ENCODE measurements at places on chromosomes 3 and 15.

DNA sequence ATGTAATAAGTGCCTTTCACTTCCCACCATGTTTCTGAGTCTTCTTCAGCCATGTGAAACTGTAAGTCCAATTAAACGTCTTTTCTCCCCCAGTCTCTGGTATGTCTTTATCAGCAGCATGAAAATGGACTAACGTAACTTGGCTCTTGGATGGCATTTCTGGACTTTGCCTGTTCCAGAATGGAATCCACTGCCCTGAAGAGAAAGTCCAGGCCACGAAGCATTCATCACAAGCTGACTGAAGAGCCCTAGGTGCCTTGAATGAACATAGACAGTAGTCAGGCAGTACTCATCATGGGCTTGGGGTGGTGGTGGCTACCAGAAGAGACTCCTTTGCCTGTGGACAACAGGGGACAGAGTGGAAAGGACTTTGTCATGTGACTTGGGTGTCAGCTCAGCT, 1505.0 kb downstream of the SI start:
- no peak for DNase-seq

- DNase-seq: no peak
Observed at GRCh38 chr3:30623351-30623750, 16.9 kb downstream of the TGFBR2 start.

- DNase-seq: no peak
Observed at GRCh38 chr15:77871852-77872371, 205.6 kb downstream of the TBC1D2B start.

DNA sequence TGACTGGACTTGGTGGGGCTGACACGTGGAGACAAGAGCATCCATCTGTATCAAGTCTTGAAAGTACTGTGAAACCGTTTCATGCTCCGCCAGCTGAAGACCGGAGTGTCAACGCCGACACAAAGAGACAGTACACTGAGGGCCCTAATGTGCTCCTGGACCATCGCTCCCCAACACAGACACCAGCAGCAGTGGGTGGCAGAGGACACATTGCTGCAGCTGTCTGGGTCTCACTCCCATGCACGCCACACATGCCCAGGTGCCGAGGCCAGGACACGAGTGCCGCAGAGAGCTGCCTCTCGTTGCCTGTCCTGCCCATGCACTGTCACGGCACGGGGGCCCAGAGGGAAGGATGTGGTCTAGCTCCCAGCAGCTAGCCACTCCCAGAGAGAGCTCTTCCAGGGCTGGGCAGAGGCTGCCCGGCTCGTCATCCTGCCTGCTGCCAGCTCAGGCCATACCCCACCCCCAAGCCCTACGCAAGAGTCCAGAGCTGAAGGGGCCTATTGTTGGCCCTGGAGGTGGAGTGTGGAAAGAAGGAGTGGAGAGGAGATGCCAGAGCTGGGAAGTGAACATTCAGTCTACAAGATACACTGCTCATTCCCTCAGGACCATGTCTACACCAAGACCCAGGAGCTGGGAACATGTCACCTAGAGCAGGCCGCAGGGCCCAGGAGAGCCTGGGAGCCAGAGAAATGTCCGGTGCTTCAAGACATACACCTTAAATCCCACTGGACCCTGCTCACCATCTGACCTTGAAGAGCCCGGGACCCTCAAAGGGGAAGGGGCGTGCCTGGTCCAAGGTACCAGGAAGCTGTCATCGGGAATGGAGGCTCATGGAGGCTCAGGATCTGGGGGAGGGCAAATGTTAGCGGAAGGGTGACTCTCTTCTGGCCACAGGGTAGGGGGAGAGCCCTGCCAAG, 7.7 kb downstream of the TNK2 start:
- DNase-seq: peak; percentile 94

DNA sequence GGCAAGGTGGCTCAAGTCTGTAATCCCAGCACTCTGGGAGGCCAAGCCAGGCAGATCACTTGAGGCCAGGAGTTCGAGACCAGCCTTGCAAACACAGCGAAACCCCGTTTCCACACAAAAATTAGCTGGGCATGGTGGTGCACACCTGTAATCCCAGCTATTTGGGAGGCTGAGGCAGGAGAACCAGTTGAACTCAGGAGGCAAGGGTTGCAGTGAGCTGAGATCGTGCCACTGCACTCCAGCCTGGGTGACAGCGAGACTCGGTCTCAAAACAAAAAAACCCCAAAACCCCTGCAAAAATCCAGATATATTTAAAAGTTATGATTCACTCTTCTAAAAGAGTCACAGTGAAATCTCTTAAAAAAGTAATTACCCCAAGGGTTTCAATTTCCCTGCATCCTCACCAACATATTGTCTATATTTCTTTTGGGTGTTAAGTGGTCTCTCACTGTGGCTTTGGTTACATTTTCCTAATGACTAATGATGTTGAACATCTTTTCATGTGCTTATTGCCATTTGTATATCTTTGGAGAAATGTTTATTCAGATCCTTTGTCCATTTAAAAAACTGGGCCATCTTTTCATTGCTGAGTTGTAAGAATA, 73.2 kb upstream of the UBP1 start:
- no peak for DNase-seq

DNA sequence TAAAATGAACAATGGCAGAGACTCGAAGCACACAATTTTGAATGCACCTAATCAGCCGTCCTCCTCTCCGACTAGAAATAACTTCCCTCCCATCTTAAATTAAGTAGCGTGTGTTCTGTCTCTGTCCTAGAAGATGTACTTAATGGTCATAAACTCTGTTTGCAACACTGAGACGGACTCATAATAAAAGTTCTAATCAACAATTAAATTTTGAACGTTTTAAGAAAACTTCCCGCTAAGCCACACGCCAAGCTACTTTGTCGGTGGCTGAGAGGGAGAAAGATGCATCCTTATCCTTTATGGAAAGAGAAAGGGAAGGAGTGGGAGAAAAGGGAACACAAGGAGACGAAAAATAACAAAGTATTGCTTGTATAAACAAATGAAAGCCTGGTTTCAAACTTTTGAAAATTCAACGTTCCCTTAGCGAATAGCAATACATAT, 989 bp downstream of the GNB4 start:
- peak; percentile 31 for DNase-seq

DNA sequence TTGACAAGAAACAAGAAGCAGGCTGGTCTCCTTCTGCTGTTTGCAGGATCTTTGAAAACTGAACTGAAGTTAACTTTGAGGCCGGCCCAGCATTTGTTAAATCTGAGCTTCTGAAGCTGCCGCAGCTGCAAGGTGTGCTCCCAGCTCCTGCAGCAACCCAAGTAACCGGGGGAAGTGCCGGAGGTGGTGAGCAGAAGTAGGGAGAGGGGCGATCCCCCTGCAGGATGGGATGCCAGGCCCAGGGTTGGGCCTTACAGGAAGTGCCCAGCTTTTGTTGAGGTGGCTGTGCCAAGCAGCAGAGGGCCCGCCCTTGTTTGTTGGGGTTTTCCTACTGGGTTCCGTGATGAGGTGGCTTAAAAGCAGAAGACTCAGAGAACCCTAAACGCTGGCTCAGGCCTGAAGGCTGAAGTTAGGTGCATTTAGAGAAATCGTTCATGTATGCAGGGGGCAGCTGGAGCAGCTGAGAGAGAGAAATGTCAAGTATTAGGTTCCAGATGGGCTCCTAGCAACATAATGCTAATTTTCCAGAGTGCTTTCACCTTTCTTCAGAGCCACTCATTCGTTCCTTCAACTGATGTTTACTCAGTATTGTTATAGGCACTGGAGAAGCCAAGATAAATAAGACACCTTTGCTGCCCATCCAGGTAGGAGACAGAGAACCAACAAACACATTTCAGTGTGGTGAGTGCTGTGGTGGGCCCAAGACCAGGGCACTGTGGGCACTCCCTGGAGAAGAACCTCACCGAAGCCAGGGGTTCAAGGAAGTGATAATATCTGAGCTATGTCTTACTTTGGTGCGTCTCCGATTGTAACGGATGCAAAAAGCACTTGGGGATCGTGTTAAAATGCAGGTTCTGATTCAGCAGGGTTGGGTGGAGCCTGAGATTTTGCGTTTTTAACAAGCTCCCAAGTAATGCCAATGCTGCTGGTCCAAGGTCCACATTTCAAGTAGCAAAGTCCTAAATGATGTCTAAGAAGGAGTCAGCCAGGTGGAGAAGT, 42.2 kb upstream of the PLCL2 start:
- peak; percentile 76 for DNase-seq

DNA sequence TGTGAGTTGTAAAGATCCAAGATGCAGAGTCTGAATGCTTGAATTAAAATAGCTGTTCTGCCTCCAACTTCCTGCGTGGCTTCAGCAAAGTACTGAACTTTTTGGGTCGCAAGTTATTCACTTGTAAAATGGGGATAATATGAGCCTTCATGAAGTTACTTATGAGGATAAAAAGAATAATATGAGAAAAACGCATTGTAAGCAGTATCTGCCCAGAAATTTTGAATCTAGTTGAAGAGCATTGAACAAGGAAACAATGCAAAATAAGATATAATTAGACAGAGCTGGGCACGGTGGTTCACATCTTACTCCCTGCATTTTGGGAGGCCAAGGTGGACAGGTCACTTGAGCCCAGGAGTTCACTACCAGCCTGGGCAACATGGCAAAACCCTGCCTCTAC, 37.8 kb downstream of the AQP9 start:
- DNase-seq: no peak

GRCh38 chr15:54256190-54256589, 277.9 kb downstream of the UNC13C start:
- no peak for DNase-seq

GRCh38 chr15:67189326-67190051, 65.0 kb downstream of the AAGAB start:
- no peak for DNase-seq

GRCh38 chr3:976006-976405, 116.8 kb upstream of the CNTN6 start:
- DNase-seq: no peak

DNA sequence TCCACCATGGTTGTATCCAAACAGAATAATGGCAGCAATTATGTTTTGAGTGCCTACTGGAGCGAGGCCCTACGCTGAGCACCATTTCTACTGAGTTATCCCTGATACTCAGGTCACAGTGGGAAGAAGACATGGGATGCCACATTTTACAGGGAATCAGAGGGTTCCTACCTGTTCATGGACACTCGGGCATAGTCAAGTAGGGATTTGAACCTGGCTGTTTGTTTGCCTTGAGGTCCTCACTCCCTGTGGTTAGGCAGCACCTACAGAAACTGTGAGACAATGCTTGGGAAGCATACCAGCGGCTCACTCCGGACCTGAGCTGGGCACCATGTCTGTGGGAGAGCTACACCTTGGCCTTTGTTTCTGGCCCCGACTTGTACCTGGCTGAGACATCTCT, 390.4 kb downstream of the LRTM1 start:
- no peak for DNase-seq

DNA sequence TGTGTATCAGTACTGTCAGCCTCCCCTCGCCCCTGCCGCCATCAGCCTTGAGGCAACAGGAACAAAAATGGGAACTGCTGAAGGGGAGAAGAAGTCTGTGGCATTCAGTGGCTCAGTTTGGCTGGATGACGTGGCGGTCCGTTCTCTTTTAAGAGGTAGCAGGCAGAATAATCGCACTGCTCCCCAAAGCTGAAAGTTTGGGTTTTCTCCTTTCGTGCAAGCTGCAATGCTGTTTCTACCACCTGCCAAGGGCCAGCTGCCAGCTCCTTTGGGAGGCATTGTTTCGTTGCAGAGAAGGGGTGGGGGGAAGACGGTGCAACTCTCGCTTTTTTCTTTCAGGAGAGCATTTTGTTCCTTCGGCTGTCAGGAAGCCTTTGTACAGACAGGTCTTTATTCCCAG, 369.6 kb upstream of the RORA start:
- DNase-seq: no peak

DNA sequence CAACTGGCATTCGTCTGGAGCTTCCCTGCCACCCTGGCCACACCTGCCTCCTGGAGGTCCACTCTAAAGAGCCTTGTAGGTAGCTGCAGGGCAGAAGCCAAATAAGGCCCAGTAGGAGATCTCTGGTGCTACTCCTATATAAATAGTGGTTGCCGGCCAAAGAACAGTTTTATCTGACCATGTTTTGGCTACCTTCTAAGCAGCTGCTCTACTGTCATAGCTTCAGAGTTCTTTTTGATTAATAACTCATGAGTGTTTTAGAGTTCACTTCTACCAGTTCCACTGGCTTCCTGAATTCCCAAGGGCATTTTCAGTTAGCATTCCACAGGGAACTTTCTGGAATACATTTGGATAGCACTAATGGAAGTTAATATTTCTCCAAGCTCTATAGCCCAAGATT, 154.6 kb downstream of the B3GALNT1 start:
- no peak for DNase-seq

DNA sequence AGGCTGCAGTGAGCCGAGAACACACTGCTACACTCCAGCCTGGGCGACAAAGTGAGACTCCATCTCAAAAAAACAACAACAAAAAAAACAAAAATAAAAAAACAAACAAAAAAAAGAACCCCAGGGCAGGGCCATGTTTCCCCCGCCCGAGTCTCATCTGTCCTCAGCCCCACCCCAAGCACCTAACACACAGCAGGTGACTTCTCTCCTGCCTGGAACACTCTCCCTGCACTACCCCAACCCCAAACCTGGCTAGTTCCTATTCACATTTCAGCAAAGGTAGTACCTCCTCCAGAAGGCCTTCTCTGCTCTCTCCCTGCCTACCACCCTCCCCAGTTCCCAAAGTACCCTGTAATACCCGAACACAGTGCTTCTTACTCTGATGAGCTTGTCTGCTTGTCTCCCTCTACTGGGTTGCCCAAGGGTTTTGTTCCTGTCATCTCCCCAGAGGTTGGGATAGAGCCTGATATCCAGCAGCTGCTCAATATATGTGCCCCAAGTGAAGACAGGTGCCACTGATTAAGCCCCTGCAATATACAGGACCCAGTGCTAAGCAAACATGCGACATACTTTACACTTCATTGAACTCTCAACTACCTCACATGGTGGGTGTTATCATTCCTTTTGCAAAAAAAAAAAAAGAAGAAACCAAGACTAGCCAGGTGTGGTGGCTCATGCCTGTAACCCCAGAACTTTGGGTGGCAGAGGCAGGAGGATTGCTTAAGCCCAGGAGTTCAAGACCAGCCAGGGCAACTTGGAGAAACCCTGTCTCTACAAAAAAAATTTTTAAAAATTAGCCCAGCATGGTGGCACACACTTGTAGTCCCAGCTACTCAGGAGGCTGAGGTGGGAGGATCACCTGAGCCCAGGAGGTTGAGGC, 103.6 kb downstream of the DAPK2 start:
- DNase-seq: no peak

DNA sequence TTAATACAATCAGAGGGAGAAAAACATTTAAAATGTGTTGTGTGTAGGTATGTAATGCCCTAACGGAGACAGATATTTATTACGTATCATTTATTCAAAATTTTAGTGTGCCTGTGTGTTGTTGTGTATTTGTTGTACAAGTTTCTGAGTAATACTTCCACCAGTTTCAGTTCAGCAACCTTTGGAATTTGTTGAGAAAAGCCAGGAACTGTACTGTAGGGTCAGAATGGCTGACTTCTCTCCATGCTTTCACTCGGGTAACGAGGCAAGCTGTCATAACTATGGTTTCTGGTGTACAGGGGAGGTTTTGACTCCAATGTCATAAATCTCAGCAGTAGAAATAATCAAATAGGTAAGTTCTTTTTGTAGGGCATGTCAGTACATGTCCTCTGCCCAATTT, 23.8 kb upstream of the CNTN6 start:
- no peak for DNase-seq

DNA sequence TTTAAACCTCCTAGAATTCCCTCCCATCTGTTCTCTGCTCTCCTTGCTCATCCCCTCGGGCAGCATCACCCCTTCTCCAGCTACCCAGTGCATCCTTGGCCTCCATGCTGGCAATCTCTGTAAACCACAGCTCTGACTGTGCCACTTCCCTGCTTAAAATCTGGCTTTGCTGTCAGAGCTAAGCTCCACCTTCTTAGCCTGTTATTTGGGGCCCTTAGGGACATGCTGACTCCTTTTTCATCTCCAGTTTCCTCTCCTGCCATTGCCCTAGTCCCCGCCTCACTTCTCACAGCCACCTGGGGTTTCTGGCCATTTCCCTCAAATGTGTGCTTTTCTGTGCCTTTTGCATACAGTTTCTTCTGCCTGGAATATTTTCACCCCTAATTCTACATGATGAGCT, 5.7 kb downstream of the SLC6A20 start:
- no peak for DNase-seq

Measured in suppressor macrophage (primary cell).